ENCODE measurements at places on chromosomes 1 and 21.

GRCh38 chr1:226287587-226287986 lies 21.4 kb downstream of the LIN9 start:
- no peak for DNase-seq

DNA sequence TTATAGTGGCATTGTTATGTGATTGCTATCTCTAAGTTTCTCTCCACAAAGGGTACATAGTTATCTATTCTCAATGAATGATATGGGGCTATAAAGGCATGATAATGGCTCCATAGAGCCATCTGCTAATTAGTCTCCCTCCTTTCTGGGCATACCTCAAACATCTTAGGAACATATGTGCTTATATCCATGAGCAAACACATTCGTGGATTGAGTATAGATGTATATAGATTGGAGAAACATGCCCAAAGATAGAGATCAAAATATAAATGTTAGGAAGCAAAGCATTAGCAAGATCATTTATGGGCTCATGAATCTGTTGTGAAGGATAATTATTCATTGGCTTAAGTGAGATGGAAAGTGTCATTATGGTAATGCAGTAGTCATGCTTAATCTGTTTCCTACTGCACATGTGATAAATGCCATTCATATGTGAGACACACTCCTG lies 155.8 kb upstream of the UBE2U start:
- DNase-seq = no peak

DNA sequence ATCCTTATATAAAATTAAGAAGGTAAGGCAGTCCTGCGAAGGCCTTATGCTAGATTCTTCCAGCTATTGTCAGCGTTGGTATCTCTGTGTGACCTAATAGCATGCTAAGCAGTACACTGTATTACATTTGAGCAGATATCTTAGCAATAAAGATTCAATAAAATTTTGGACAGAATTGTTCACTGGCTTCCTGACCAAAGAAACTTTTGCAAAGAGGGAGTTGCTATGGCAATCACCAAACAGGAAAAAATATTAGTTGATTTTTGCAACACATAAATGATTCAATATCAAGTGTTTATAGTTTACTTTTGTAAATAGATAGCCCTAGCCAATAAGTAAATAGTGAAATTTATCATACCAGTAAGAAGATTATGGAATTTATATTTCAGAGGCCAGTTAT lies 31.0 kb upstream of the PLEKHO1 start:
- DNase-seq = no peak

DNA sequence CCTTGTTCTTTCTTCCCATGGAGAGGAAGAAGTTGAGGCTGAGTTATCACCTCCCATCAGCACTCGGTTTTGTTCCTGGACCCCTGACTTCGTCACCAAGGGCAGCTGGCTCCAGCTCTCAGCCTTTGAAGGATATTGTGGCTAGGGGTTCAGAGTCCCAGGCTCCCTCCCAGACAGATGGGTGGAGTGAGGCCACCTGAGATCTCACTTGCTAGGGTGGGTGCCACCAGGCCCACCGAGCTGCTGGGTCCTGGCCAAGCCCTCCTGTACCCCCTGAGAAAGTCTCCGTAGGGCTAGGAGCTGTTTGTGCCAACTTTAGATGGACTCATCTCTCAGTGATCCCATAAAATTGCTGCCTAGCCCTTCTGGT lies 6.9 kb downstream of the MX2 start:
- no peak for DNase-seq

DNA sequence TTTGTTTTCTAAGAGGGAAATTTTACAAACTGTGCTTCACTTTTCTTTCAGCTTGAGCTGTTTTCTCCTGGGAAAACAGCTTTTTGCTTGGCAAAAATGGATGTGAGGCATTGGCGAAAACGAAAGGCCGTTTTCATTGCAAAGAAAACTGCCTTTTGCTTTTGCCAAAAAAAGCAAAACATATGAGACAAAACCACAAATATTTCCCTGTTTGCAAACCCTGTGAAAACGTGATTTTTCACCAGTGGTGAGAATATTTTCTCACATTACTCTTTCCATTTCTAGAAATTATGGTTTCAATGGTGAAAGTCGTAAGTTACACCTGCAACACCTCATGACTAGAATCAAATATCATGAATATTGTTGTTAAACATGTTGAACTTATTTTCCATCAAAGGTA lies 74.0 kb upstream of the ZBTB18 start:
- DNase-seq = peak; percentile 59

DNA sequence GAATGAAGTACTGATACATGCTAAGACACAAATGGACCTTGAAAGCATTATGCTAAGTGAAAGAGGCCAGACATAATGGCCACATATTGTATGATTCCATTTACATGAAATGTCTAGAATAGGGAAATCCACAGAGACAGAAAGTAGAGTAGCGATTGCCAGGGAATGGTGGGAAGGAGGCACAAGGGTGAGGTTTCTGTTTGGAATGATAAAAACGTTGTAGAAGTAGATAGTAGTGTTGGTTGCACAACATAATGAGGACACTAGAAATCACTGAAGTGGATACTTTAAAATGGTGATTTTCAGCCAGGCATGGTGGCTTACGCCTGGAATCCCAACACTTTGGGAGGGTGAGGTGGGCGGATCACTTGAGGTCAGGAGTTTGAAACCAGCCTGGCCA lies 97.6 kb upstream of the VANGL1 start:
- no peak for DNase-seq

DNA sequence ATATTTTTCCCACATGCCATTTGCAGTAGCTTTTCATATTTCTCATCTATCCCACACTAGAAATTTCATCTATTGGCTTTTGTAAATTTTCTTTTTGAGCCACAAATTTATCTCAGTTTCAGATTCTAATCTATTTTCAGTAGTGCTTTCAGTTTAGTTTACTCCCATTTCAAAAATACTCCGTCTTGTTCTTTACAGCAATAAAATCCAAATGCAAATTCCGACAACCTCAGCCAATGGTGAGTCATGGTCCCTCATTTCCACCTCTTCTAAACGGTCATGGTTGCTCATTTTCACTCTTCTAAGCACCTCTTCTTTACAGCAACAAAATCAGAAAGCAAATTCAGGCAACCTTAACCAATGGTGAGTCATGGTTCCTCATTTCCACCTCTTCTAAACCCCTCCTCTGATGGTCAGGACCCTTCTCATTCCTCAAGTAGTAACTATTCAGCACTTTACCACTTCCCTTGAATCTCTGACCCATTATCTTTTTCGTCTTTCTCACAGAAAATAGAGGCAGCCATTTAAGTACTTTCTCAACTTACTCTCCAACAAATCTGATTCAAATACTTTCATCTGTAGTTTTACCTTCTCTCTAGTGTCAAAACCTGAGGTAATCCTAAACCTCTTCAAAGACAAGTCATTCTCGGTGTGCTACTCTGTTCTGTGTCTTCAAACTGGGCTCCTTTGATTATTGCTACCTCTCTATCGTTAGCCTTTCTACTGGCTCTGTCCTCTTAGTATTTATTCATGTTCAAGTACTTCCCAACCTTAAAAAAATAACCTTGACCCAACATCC lies 34.4 kb downstream of the C21orf91 start:
- DNase-seq = no peak

GRCh38 chr1:36829961-36830360 lies 204.4 kb downstream of the GRIK3 start:
- DNase-seq = no peak

GRCh38 chr1:2377751-2378440 lies 13.5 kb downstream of the MORN1 start:
- DNase-seq = no peak

- peak; percentile 74 for DNase-seq
Measured at GRCh38 chr21:22791986-22792560, 1793.9 kb downstream of the NCAM2 start.

DNA sequence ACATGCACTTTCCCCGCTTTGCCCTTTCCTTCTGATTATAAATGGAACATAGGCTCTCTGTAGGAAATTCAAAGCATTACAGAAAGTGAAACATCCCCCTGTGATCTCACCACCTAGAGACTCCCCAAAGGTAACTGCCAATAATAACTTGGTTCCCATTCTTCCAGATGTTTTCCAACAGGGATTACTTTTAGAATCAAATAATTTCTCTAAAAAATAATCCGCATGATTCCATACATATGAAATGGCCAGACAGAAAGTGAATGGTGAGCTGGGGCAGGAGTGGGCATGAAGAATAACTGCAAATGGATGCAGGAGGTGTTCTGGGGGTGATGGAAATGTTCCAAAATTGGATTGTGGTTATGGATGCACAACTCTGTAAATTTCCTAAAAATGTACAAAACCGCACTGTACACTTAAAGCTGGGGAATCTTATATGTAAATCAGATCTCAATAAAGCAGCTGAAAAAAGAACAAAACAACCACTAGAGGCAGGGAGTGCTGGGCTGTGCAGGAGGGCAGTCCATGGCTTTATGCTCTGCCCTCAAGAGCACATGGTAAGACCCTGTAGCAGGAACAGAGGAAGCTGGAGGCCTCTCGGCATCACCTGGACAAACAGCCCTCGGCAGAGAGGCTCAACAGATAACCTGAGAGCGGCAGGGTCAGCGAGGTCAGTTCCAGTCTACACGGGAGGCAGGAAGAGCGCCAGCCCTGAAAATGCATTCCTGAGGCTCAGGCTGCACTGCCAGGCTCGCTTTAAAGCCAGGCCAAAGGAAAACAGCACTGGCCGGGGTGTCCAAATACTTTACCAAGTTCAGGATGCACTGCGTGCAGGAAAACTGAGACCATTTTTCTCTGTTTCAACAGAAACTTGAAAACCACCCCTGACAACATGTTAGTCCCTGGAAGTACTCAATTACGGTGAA lies 39.7 kb downstream of the CAPZB start:
- no peak for DNase-seq

GRCh38 chr1:77378723-77379535 lies 97.1 kb downstream of the AK5 start:
- peak; percentile 45 for DNase-seq

DNA sequence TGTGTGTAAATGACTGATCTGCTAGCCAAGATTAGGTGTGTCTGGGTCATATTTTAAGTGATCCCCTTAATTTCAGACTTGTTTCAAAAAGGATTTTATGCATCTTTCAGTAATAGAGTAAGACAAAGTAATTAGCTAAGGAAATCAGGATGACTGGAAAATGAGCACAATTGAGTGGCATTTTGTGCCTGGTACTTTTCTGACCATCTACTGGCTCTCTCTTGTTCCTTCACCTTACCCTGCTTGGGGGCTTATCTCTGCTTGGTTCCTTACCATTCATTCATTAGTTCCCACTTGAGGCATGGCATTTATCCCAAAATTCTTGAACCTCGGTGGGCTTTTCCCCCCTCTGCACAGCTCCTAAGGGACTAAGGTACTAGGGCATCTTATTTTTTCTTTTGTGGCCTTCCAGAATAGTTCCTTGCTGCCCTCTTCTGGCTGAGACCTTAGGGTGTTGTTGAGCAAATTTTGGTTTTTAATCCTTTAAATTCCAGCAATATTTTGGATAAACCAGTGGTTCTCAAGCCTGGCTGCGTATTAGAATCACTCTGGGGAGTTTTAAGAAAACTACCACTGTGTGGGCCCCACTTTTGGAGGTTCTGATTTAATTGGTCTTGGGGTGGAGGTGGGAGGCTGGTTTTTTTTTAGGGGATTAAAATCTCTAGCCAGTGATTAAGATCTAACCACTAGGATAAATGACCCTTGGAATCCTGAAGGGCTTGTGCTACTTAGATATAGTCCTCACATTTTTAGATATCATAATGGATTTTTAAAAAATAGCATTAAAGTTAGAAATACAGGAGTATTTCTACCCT lies 50.8 kb downstream of the HS2ST1 start:
- no peak for DNase-seq

DNA sequence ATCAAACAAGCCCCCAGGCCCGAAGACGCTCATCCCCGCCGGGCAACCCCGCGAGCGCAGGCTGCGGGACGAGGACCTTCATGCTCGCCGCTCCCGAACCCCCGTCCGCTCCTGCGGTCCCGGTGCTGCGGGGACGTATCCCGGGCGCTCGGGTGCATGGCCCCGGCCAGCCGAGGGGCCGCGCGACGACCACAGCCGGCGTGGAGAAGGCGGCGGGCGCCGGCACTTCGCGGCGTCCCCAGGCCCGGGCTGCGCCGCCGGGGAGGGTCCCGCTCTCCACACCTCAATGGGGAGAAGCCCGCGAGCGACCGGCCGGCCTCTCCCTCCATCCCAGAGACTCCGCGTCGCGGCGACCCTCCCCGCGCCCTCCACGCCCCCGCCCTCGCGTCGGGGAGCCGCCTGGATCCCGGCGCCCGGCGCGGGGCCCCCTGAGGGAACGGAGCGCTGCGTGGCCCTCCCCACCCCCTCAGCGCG lies 401 bp downstream of the ERRFI1 start:
- DNase-seq = no peak

DNA sequence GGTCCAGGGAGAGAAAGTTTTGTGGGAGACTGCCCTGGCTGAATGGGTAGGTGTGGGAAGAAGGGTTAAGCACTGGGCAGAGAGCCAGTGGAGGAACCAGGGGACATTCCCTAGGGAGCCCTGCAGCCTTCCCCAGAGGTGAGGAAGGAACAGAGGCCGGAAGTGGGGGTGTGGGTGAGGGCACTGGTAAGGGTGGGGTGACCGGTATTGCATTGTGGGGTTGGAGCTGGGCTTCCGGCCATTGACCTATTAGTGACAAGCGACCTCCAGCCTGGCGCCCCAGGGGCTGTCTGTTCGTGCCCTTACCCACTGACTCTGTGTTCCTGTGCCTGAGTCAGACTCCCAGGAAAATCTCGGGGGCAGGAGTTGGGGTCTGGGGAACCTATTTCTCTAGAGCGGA lies 3.5 kb upstream of the TSPAN1 start:
- no peak for DNase-seq

- DNase-seq = peak; percentile 81
Measured at GRCh38 chr1:242025681-242026080, 26.8 kb upstream of the MAP1LC3C start.

DNA sequence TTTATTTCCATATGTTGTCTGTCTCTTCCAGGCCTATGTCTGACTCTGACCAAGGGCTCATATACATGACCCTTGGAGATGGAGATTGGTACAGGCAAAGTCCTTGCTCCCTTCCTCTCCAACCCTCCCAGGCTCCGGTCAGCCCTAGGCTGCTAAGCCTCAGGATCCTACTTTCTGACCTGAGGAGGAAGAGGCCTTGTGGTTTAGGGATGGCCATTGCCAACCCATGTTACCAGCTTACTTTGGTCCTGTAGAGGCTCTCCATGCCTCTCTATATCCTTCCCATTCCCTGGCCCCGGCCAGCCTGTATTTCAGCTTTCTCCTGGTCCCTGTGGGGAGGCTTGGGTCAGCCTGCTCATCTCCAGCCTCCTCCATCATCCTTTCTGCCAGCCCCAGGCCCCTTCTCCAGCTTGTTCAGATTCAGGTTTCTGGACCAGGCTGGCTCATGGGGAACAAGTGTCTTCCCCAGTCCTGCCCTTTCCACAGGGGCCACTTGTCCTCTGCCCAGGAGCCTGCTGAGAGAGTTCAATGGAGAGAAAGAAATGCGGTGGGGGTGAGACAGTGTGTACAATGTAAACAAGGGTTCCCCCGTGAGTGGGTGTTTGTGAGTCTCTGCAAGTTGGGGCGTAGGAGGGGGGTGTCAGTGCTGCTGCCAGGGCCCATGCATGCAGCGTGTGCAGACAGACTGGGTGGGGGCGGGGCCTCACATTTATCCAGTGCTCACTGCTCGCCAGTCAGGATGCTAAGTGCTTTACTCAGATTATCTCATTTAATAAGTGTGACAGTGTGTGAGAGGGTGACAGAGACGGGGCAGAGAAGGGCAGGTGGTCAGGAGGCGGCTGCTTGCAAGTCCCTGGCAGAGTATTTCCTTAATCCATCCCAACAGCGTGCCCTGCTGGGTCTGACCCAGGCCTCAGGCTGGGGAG lies 31.3 kb upstream of the FOXO6 start:
- DNase-seq = peak; percentile 10

Measured in brain (organoid and tissue), 16 donors.